Kidney epithelial cell (primary cell): ENCODE measurements at places on chromosomes 5 and 9. TPM values are rescaled to one million over a fixed set of nuclear protein-coding genes. Genes with fewer than 3 reads are reported as not detected.
A peak's percentile ranks its signal among the peaks of the same experiment; 100 is the strongest.

GRCh38 chr5:86461169-86461956 is 156.4 kb upstream of the COX7C start:
- peak; percentile 5 for DNase-seq

DNA sequence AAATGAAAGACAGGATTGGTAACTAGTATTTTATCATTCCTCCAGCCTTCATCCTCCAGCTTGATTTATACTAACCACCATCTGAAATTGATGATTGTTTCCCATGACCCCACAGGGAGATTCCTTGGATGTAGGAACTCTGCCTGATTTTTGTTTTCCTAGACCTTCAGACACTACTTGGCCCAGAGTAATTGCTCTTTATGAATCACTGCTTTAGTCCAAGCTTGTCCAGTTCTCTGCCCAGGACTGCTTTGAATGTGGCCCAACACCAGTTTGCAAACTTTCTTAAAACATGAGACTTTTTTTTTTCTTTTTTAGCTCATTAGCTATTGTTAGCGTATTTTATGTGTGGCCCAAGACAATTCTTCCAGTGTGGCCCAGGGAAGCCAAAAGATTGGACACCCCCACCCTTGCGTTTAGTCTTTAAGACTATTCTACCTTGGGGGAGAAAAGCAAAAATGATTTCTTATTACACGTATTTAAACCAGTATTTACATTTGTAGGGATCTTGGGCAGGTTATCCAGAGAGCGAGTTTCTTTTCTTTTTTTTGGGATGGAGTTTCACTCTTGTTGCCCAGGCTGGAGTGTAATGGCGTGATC is 18.4 kb downstream of the BASP1 start:
- DNase-seq, result no peak

The C5orf58 gene
- not detected in 2 replicates for total RNA-seq

- no peak for DNase-seq
Measured at GRCh38 chr9:100170085-100170484, 71.0 kb downstream of the INVS start.

The CDX1 gene
- total RNA-seq, result 0.33 and 0.48 TPM in 2 replicates

GRCh38 chr5:158522776-158523175 is 576.9 kb downstream of the EBF1 start:
- DNase-seq, result no peak

- DNase-seq, result no peak
Measured at GRCh38 chr9:99210572-99210971, 11.2 kb downstream of the ALG2 start.

DNA sequence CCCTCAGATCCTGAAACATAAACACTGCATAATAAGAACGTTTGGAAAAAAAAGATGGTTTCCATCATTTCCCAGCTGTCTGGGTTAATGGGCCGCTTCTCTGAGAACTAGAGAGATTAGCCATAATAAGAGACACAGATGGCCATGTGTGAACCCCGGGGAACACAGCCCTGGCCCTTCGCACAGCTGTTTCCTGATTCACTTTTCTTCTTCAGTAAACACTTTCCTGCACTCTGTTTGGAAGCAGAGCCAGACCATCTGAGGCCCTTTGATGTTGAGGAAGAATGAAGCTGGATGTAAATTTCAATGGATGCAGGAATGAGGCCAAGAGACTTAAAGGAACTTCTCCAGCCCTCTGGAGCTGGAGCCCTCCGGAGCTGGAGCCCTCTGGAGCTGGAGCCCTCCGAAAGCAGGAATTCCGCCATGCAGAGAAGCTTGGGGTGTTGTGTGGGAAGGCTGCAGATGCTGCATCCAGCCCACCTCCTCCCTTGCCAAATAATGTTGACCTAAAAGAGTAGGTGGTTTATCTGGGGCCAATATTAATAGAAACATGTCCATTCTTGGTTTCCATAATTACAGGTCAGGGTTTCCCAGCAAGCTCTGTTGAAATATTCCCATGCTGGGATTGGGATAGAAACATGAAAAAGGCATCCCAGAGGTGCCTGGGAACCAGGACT is 218.9 kb downstream of the NXNL2 start:
- no peak for DNase-seq

The SPEF2 gene
- total RNA-seq, result 3.2 and 3.6 TPM in 2 replicates

GRCh38 chr9:36128349-36128748 is 8.2 kb upstream of the GLIPR2 start:
- DNase-seq, result no peak

DNA sequence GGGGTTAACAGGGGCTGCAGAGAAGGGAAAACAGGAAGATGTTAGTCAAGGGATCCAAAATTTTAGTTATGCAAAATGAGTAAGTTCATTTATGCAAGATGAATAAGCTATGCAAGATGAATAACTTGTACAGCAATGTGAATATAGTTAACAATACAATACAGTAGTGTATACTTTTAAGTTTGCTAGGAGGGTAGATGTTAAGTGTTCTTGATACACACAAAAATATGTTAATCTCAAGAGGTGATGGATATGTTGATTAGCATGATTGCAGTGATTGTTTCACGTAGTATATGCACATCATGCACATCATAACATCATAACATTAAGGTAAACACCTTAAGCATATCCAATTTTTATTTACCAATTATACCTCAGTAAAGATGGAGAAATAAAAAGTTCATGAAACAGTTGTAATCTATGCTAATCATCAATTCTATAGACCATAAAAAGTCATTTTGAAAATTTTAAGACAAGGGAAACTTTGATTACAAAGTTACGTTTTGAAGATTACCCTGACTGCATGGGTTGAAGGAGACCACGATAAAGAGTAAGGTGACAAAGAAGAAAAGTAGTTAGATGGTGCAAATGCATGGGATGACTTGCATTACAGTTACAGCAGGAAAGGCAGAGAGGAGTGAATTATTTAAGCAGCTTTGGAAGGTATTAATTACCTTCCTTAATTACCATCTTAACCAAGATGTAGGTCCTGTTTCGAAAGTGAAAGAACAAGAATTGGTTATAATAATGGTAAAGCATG is 31.4 kb downstream of the FAM174A start:
- no peak for DNase-seq

- DNase-seq, result no peak
Measured at GRCh38 chr5:178204935-178205748, 809 bp downstream of the HNRNPAB start.

- DNase-seq, result peak; percentile 61
Measured at GRCh38 chr5:82174128-82174918, 103.8 kb downstream of the RPS23 start.

DNA sequence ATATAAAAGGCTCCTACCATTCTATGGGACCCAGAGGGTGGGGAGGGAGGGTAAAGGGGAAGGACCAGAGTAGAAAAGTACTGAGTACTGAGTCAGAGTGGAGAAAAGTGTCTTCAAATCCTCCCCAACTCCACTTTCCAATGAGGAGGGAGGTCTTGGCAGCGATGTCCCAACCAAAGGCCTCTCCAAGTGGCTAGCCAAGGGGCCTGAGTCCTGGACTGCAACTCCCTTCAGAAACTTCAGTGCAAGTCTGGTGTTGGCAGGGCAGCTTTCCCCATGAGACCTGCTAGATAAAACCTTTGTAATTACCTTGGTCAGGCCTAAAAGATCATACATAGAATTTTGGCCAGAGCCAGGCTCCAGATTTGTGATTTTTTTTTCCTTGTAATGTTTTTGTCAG is 111.3 kb upstream of the TNPO1 start:
- DNase-seq, result no peak

DNA sequence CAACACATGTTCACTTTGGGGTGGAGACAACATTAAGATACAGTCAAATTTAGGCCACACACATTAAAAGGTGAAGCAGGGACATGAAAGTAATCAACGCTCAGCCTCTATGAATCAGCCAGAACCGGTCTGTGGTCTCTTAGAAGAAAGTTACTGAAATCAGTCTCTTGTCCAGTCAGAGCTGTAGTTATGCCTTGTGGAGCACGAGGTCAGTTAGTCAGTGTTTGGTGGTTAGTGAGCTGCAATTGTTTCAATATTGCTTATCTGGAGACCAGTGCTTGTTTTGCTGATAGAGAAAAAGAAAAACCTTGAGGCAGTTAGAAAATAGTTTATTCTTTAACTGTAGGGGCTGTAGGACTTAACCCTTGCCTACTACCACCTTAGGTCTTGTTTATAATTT is 157.8 kb upstream of the RASEF start:
- peak; percentile 84 for DNase-seq

- no peak for DNase-seq
Measured at GRCh38 chr9:94606646-94607422, 13.2 kb upstream of the FBP2 start.

The SLC6A7 gene
- total RNA-seq, result not detected in 2 replicates

The RGS7BP gene
- not detected in 2 replicates for total RNA-seq

GRCh38 chr9:114856942-114857315 is 51.1 kb upstream of the TNFSF15 start:
- no peak for DNase-seq

DNA sequence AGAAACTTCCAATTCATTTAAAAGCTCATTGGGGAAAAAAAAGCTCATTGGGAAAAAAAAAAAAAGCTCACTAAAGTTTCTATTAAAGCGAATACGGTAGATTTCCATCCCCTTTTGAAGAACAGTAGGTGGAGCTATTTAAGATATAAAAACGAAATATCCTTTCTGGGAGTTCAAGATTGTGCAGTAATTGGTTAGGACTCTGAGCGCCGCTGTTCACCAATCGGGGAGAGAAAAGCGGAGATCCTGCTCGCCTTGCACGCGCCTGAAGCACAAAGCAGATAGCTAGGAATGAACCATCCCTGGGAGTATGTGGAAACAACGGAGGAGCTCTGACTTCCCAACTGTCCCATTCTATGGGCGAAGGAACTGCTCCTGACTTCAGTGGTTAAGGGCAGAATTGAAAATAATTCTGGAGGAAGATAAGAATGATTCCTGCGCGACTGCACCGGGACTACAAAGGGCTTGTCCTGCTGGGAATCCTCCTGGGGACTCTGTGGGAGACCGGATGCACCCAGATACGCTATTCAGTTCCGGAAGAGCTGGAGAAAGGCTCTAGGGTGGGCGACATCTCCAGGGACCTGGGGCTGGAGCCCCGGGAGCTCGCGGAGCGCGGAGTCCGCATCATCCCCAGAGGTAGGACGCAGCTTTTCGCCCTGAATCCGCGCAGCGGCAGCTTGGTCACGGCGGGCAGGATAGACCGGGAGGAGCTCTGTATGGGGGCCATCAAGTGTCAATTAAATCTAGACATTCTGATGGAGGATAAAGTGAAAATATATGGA is at the start of gene PCDHGA12:
PCDHGA12 (plus strand) TSS at position 176 of the 782 bp plus-strand sequence; CDS start at position 429, 253 bp downstream.
- no peak for DNase-seq

The MARCHF3 gene
- 0.46 and 2.2 TPM in 2 replicates for total RNA-seq

- DNase-seq, result no peak
Measured at GRCh38 chr5:169554251-169554650, 29.3 kb upstream of the SPDL1 start.

GRCh38 chr5:58800861-58801540 is 218.1 kb downstream of the RAB3C start:
- no peak for DNase-seq

The PLEKHG4B gene
- 4.0 and 5.4 TPM in 2 replicates for total RNA-seq

GRCh38 chr9:17987189-17987588 is 408.3 kb downstream of the SH3GL2 start:
- DNase-seq, result no peak

DNA sequence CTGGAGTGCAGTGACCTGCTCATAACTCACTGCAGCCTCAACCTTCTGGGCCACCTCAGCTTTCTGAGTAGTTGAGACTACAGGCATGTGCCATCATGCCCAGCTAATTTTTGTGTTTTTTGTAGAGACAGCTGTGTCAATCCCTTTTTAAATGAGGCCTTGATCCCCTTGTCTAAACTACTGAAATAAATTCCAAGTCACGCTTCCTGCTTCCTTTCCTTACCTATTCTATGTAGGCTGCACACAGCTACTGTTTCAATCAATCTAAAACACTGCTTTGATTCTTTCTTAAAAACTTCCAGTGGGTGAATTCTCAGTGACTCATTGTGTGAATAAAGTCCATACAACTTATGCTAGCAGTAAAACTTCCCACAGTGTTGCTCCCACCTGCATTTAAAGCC is 2.9 kb upstream of the C7 start:
- peak; percentile 14 for DNase-seq

DNA sequence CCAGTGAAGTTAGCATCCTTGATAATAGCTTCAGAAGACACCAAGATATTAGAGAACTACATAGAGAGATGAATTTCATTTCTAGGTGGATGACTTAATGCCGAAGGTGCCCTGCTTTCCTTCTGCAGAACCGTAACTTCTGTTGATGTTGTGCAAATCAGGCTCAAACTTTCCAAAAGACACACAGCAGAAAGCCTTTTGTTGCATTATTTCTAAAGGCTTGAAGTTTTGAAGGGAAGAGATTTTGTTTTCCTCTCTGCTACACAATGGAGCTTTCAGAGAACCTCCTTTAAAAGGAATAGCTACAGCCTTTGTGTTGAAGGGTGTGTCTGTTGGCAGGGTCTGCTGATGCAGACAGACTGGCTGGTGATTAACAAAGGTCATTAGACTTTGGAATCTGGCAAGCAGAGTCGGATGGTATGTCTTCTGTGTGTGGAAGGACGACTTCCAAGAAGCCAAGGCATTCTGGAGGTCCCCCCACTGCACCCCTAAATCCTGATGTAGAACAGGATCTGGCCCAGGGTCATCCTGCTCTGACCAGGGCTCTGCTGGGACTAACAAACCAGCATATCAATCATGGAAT is 57.8 kb downstream of the ZNF462 start:
- DNase-seq, result peak; percentile 35

The SPINK5 gene
- 0.04 and 5.6 TPM in 2 replicates for total RNA-seq

The CPLANE1 gene
- 14.0 and 19.6 TPM in 2 replicates for total RNA-seq

DNA sequence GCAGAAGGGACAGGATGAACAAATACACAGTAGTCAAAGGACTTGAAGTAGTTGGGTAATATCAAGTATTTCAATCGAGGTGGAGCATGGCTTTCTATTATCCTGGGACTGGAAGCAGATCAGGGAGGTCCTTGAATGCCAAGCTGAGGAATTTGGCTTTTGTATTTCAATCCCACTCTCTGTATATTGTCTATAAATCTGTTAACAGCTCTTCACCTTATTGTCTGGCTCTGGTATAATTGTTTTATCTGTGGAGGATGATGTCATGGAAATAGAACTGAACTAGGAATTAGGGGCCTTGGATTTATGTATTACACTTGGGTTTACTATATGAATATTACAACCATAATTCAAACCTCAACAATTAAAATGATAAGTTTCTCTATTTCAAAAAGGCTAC is 6.3 kb upstream of the ADAMTSL1 start:
- no peak for DNase-seq
